Calu3 (cell line): ENCODE measurements at places on chromosomes 4 and X.

GRCh38 chr4:138803051-138803450 is 212.5 kb upstream of the NOCT start:
- no peak overlapping the region for H3K27ac ChIP-seq
- no peaks in the 10 kb centered on the region for H3K4me1 ChIP-seq
- DNase-seq, result no peak
- no peak overlapping the region for H3K4me3 ChIP-seq
- no peaks in the 10 kb centered on the region for H3K36me3 ChIP-seq
- peaks cover 79% of the 10 kb centered on the region for H3K27me3 ChIP-seq

DNA sequence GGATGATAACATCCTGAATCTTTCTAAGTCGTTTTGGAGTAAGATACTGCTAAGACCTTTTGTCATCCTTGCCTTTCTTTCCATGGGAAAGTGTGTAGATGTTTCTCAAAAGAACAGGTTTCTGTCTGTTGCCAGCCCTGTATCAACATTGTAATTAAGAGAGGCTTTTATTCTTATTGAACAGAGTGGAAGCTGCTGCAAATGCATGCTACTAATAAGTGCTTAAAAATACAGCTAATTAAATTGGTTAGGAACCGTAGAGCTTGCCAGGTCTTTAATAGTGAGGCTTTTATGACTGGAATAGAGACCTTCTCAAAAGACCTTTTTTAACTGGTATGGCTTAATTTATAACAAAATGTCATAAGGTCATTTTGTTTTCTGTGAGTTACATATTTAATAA is 34.4 kb downstream of the INTU start:
- DNase-seq, result no peak
- H3K4me3 ChIP-seq, result no peak overlapping the region
- no peak overlapping the region for H3K27ac ChIP-seq
- H3K36me3 ChIP-seq, result no peaks in the 10 kb centered on the region
- H3K4me1 ChIP-seq, result no peaks in the 10 kb centered on the region

GRCh38 chrX:81259714-81260395 is 58.0 kb downstream of the SH3BGRL start:
- H3K4me3 ChIP-seq, result no peak overlapping the region
- no peaks in the 10 kb centered on the region for H3K36me3 ChIP-seq
- peak overlapping the region; percentile 54 for H3K27ac ChIP-seq
- no peaks in the 10 kb centered on the region for H3K27me3 ChIP-seq

DNA sequence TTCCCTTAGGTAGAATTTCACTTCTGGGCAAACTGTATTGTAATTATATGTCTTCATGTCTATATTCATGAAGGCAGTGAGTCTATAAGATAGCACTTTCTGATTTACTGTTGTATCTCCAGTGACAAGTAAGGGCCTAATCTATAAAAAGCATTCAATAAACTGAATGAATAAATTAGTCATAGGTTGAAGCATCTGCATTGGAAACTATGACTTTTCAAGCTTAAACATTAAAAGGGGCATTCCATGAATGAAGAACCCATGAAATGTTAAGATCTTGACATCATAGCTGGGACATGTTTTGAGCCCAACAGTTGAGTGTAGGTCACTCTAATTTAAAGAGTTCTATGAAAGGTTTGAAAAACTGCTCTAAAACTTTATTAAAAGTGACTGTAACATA is 159.3 kb upstream of the LCORL start:
- no peaks in the 10 kb centered on the region for H3K27me3 ChIP-seq
- H3K27ac ChIP-seq, result no peak overlapping the region
- H3K36me3 ChIP-seq, result no peaks in the 10 kb centered on the region
- DNase-seq, result no peak

- H3K36me3 ChIP-seq, result no peaks in the 10 kb centered on the region
- no peak within 1 kb of the TSS for H3K27ac ChIP-seq
- H3K4me3 ChIP-seq, result no peak within 1 kb of the TSS
- no peaks in the 10 kb centered on the region for H3K4me1 ChIP-seq
These were observed at the start of gene FGG for GRCh38 chr4:154612472-154613414. TSS of gene FGG (minus strand) at chr4:154612656. CDS start at chr4:154612609, 47 bp downstream.

DNA sequence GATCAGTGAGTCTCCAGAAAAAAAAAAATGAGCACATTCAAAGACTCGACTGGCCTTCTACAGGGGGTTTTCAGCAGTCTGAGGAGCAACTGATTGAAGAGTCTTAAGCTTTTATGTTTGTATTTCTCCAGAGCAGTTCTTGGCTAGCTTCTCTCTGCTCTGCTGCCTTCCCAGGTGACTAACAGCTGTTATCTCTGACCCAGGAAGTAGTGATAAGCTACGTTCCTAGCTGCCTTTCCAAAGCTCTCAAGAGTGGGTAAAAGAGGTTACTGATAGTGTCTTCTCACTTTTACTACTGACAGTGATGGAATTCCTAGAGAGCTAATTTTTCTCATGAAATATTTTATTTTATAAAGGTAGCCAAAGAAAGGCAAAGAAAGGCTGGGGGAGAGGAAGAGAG is 66.6 kb downstream of the ENOX2 start:
- DNase-seq, result no peak
- no peaks in the 10 kb centered on the region for H3K27me3 ChIP-seq
- no peak overlapping the region for H3K27ac ChIP-seq

GRCh38 chr4:74023709-74024108 is 14.8 kb downstream of the CXCL3 start:
- peaks cover 22% of the 10 kb centered on the region for H3K4me1 ChIP-seq
- DNase-seq, result peak; percentile 54
- H3K27ac ChIP-seq, result peak overlapping the region; percentile 92
- H3K36me3 ChIP-seq, result peaks cover 13% of the 10 kb centered on the region

- no peak overlapping the region for H3K27ac ChIP-seq
- H3K4me3 ChIP-seq, result no peak overlapping the region
- no peaks in the 10 kb centered on the region for H3K36me3 ChIP-seq
- no peaks in the 10 kb centered on the region for H3K4me1 ChIP-seq
- no peaks in the 10 kb centered on the region for H3K27me3 ChIP-seq
These were observed 136.3 kb downstream of the TSPAN5 start for GRCh38 chr4:98522062-98522461.

GRCh38 chr4:107774681-107775080 is 50.1 kb upstream of the SGMS2 start:
- no peaks in the 10 kb centered on the region for H3K36me3 ChIP-seq
- no peak for DNase-seq
- no peak overlapping the region for H3K4me3 ChIP-seq
- no peak overlapping the region for H3K27ac ChIP-seq
- no peaks in the 10 kb centered on the region for H3K4me1 ChIP-seq

DNA sequence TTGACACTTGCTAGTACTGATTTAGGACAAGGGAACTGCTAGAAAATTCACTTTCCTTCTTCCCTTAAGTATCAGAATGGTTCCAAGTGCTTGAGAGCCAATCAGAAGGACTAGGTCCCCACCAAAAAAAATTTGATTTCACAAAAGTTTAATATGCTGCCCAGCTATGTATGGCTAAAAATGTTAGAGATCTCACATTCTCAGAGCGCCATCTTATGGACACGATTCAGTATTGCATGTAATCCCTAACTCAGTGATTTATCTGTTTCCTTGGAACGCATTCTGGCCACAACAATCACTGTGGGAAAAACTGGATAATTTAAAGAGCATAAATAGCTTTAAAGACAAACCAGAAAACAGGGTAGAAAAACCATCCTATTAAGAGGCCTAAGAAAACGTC is 255.1 kb upstream of the GPC4 start:
- no peak overlapping the region for H3K27ac ChIP-seq
- peaks cover 7% of the 10 kb centered on the region for H3K36me3 ChIP-seq
- no peaks in the 10 kb centered on the region for H3K27me3 ChIP-seq
- H3K4me1 ChIP-seq, result peaks cover 23% of the 10 kb centered on the region
- DNase-seq, result peak; percentile 20

DNA sequence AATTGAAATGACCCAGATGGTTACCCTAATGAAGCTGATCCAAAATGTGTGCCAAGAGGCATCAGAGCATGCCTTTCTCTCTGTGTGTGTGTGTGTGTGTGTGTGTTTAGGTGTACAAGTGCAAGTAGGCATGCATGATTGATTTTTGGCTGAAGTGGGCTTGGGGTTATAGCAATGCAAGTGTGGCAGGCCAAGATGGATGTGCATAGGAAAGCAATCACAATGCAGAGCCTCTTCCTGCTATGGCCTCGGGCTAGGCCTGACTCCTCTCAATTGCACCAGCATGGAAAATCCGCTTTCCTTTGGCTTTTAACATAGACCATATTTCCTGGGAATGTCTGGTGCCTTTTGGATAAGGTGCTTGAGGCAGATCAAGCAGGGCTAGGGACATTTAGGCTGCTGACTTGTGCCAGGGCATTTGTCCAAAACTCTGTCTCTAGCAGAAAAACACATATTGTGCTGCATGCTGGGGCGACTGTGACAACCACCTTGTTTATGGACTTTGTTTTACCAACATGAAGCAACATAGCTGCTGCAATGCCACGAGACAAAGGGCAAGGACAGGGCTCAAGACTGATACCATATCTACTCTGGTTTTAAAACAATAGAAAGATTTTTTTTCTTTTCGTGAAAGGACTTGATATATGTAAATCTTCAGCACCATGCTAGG is 395.7 kb downstream of the RAPGEF2 start:
- no peaks in the 10 kb centered on the region for H3K27me3 ChIP-seq
- no peak overlapping the region for H3K27ac ChIP-seq
- no peaks in the 10 kb centered on the region for H3K4me1 ChIP-seq
- no peak for DNase-seq
- no peak overlapping the region for H3K4me3 ChIP-seq

DNA sequence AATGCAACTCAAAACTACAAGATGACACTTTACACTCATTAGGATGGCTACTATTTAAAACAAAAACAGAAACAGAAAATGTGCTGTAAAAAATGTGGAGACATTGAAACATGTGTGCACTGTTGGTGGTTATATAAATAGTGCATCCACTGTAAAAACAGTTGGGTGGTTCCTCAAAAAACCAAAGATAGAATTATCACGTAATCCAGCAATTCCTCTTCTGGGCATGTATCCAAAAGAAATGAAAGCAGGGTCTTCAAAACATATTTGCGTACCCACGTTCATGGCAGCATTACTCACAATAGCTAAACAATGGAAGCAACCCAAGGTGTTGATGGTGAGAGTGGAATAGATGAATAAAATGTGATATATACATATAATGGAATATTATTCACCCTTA is 967.2 kb downstream of the TRAM1L1 start:
- no peak for DNase-seq
- no peaks in the 10 kb centered on the region for H3K36me3 ChIP-seq
- H3K27me3 ChIP-seq, result no peaks in the 10 kb centered on the region
- no peak overlapping the region for H3K27ac ChIP-seq
- no peak overlapping the region for H3K4me3 ChIP-seq

DNA sequence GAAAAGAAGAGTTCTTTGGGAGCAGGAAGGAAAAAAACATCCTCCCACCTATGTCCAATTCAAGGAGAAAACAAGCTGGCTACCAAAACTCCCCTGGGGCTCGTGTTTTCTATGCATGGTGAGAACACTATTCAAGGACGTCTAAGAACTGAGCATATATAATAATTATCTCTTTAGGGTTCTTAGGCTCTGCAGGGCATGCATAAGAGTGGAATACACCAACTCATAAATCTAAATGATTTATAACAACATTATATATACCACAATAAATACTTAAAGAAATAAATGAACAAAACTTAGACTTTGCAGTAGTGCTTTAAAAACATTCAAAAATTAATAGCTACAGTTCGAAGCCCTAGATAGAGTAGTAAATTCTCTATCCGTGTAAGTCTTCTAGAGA is 19.5 kb upstream of the TMEM154 start:
- H3K27ac ChIP-seq, result no peak overlapping the region
- no peak overlapping the region for H3K4me3 ChIP-seq
- H3K27me3 ChIP-seq, result no peaks in the 10 kb centered on the region

GRCh38 chr4:4658052-4658451 is 116.2 kb upstream of the STX18 start:
- no peaks in the 10 kb centered on the region for H3K27me3 ChIP-seq
- no peak overlapping the region for H3K27ac ChIP-seq
- H3K36me3 ChIP-seq, result no peaks in the 10 kb centered on the region

- H3K4me1 ChIP-seq, result no peaks in the 10 kb centered on the region
- no peak overlapping the region for H3K27ac ChIP-seq
- DNase-seq, result no peak
- peaks cover 4% of the 10 kb centered on the region for H3K36me3 ChIP-seq
- peaks cover 29% of the 10 kb centered on the region for H3K27me3 ChIP-seq
These were observed 100.2 kb upstream of the AFAP1 start for GRCh38 chr4:8039853-8040252.

GRCh38 chr4:80017125-80017854 is 55.7 kb downstream of the ANTXR2 start:
- no peaks in the 10 kb centered on the region for H3K27me3 ChIP-seq
- no peak overlapping the region for H3K4me3 ChIP-seq
- H3K36me3 ChIP-seq, result peaks cover 6% of the 10 kb centered on the region
- H3K27ac ChIP-seq, result no peak overlapping the region
- no peaks in the 10 kb centered on the region for H3K4me1 ChIP-seq

DNA sequence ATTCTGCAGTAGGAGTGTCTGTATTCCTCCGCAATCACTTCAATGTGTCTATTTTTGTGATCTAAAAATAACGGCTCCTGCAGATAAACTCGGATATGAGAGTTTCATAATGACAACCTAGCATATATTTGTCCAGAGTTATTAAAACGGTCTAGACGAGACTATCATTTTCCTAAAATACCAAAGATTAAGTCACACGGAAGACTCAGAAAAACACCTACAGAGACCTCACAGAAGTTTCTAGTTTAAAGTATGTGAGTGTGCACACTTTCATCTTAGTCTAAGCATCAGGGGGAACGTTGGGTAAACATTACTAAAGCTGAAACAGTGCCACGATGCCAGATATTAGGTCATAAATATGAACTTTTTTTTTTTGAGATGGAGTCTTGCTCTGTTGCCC is 156.9 kb downstream of the AFAP1 start:
- no peak for DNase-seq
- no peak overlapping the region for H3K27ac ChIP-seq
- H3K36me3 ChIP-seq, result peaks cover 4% of the 10 kb centered on the region
- H3K27me3 ChIP-seq, result no peaks in the 10 kb centered on the region
- H3K4me3 ChIP-seq, result no peak overlapping the region

DNA sequence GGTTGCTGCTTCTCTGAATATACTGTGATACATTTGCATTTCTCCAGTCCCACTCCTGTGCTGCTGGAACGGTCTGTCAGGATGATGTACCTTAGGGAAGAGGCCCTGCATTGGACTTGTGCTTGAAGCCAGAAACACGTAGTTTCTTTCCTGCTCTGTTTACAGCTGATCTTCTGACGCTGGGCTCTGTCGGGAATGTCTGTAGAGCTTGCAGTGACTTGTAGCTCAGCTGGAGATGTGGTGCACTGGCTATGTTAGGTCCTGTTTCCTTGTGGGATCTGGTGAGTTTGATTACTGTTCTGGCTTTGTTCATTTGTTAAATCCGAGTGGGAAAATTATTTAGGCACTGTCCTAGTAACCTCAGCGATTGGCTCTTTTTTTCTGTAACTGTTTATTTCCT is 137.2 kb upstream of the WDR1 start:
- H3K27ac ChIP-seq, result no peak overlapping the region
- no peak for DNase-seq
- H3K27me3 ChIP-seq, result peaks cover 46% of the 10 kb centered on the region
- H3K36me3 ChIP-seq, result no peaks in the 10 kb centered on the region
- no peaks in the 10 kb centered on the region for H3K4me1 ChIP-seq

DNA sequence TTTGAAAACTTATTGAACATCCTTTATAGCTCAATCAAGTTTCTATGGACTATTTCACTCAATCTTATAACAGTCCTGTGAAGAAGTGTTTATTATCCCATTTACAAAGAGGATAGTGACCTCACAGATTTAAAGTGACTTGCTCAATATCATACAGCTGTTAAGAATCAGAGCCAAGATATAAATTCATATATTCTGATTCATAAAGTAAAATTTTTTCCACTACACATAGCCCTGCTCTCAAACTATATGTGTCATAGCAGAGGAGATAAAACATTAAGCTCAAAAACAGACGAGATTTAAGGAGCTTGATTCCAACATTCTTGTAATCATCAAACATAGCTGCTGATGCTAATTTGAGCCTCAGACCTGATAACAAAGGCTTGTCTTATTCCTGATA is 226.8 kb downstream of the CAMK2D start:
- no peak for DNase-seq
- H3K4me3 ChIP-seq, result no peak overlapping the region
- H3K27me3 ChIP-seq, result no peaks in the 10 kb centered on the region
- no peak overlapping the region for H3K27ac ChIP-seq
- H3K4me1 ChIP-seq, result no peaks in the 10 kb centered on the region
- no peaks in the 10 kb centered on the region for H3K36me3 ChIP-seq
